ENCODE measurements at places on chromosomes 1 and 21.
A peak's percentile ranks its signal among the peaks of the same experiment; 100 is the strongest.

DNA sequence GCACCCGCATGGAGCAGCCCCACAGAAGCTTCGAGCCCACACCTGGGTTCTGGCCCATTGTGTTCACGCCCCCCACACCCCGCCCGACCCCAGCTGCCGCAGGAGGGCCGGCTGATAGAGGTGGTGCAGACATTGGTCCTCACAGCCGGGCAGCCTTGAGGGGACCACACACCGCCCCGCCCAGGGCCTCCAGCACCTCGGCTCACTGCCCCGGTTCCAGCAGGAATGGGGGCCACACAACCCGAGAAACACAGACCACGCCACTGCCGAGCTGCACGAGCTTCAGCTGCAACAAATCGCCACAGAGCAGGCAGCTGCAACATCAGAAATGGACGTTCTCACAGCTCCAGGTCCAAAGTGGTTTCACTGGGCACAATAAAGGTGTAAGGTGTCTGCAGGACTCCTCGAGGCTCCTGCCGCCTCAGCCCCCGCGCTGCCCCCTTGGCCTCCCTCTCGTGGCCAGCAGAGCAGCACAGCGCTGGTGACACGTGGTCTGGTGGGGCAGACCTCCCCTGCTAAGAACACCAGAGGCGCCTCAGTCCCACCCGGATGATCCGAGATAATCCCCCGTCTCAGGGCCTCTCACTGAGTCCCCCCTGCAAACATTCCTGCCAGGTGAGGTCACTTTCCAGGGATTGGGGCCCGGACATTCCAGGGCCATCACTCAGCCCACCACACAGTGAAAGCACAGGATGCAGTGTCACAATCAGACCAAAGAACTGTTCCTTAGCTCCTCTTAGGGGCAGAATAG, 62.3 kb upstream of the ADARB1 start:
- peak; percentile 96 for DNase-seq

DNA sequence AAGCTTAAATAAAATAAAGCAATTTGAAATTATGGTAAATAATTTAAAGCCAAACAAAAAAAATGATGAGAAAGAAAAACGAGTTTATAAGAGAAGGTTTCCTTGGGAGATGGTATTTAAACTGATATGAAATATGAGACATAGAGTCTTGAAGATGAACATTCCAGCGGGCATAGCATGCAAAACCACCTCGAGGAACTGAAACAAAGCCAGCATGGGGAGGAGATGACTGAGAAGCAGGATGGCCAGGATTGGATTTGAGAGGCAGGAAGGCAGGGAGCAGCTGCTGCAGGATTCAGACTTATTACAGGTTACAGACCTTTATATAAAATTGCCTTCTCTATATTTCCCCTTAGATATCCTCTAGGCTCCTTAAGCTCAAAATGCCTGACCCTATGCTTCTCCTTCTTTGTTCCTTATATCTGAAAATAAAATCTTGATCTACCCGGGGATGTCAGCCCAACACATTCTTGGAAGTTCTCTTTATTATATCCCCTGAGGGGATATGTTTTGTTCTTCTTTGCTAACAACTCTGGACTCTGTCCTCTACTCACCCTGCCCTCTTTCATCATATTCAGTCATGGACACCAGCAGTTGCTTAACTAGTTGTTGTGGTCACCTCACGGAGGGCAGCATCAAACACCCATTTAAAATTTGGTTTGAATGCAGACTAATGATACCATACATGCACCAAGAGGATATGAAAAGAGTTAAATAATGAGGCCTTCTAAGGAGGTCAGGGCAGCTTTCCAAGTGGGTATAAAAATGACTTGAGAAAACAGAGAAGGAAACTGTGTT, 719.1 kb upstream of the B3GALT2 start:
- peak; percentile 7 for DNase-seq

GRCh38 chr1:80054129-80054528, 1047.6 kb upstream of the ADGRL4 start:
- peak; percentile 13 for DNase-seq

DNA sequence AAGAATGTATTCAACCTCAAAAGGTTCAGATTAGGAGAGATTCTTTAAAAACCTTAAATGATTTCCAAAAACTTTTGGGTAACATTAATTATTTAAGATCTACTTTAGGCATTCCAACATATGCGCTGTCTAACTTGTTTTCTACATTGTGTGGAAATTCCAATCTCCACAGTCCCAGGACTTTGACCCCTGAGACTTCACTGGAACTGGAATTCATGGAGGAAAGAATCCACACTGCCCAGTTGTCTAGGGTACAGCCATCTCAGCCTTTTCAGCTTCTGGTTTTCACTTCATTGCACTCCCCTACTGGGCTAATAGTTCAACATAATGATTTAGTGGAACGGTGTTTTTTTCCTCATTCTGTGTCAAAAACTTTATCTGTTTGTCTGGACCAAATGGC, 161.5 kb downstream of the IER5 start:
- no peak for DNase-seq

DNA sequence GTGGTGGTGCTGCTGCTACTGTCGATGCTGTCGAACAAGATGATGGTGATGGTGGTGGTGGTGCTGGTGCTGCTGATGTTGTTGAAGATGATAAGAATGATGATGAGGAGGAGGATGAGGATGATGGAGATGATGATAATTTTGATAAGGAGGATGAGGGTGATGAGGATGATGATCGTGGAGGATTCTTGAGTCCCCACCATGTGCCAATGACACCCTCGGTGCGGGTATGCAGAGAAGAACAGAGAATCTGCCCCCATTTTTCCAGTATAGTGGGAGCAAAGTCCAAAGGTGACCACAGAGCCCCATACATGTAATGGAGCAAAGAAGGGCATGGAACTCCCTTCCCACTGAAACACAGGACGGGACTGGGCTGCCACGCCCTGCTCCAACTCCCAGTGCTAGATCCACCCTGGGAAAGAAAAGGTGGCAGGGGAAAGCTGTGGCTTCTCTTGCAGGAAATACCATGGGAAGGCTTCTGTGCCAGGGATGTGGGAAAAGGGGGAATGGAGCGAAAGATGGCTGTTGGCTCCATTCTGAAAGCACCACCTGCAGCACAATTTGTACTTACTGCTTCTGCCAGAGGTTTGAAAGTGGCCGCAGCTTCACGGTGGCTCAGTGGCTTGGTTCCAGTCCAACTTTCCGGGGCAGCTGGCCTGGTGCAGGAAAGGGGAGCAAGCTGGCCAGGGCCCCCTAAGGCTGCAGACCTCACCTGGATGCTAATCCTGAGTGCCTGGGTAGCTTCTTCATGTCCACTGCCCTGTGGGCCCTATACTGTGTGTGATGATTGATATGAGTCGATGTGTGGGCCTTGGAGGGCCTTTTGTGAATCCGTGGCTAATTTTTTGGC, 387.2 kb upstream of the VAMP3 start:
- DNase-seq, result no peak

GRCh38 chr1:23422241-23422877, 2.2 kb downstream of the TCEA3 start:
- peak; percentile 88 for DNase-seq

- DNase-seq, result peak; percentile 58
These were observed 83.5 kb downstream of the UCK2 start for GRCh38 chr1:165910764-165911421.

GRCh38 chr1:10625554-10625953, 150.8 kb downstream of the PEX14 start:
- no peak for DNase-seq

GRCh38 chr1:116574581-116575291, 3.9 kb upstream of the CD58 start:
- DNase-seq, result peak; percentile 84

DNA sequence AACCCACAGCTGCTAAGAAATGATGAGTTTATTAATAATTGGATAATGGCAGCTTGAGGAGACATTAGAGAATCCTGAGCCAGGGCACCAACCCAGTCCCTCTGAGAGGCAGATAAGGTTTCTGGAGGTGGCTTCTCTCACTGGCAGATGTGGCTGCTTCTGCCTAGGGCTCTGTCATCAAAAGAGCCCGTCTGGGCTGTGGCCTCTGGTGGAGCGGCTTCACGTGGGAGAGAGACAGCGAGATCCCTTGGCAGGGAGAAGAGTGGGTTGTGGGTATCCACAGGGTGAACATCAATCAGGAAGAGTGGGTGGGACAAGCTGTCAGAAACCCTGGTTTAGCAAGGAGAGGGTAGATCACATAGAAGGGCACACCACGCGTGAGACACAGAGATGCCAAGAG, 30.0 kb downstream of the VWA5B1 start:
- DNase-seq, result no peak

GRCh38 chr1:53321776-53322602, 5.9 kb downstream of the LRP8 start:
- no peak for DNase-seq

GRCh38 chr1:16076865-16077238, 3.4 kb upstream of the FAM131C start:
- DNase-seq, result peak; percentile 75

- DNase-seq, result no peak
These were observed 508.9 kb upstream of the PKN2 start for GRCh38 chr1:88175120-88175630.

GRCh38 chr1:61092642-61093041, 10.3 kb downstream of the NFIA start:
- DNase-seq, result no peak

- no peak for DNase-seq
These were observed 68.6 kb downstream of the NTMT2 start for GRCh38 chr1:170214117-170215032.

DNA sequence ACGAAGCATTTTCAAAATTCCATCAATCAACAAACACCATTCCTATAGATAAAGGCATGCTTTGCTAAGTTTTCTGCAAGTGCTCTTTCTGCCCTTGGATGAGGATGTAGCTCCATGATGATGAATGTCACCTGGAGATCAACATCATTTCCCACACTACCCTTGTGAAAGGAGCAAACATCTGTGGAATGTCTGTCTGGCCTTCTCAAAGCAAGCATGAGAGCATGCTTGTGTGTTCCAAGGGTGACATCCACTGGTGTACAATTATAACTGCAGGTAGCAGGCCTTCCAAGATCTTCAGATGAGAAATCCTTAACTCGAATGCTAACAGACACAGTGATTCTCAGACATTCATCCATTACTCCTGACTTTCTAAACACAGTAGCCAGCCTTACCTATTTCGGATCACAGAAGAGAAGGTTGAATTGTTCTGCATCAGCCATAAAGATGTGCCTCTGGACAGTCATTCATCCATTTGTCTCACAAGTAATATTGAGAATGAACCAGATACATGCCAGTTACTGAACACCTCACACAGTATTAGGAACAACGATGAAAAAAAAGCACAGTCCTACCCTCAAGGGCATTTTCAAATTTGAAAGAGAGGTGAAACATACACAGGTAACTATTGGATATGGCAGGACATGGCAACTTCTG, 162.4 kb downstream of the TPR start:
- peak; percentile 80 for DNase-seq

GRCh38 chr21:18722193-18722592, 318.6 kb upstream of the TMPRSS15 start:
- no peak for DNase-seq

DNA sequence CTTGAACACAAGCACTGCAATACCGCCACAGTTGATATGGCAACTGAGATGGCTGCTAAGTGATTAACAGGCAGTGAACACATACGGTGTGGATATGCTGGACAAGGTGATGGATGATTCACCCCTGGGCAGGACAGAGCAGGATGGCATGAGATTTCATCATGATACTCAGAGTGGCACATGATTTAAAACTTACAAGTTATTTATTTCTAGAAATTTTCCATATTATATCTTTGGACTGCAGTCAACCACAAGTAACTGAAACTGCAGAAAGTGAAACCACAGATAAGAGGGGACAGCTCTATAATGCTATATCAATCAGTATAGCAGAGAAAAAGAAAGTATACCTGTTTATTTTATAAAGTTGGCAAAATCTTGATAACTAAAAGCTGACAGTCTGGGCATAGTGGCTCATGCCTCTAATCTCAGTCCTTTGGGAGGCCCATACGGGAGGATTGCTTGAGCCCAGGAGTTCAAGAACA, 47.9 kb downstream of the PHACTR4 start:
- peak; percentile 49 for DNase-seq

DNA sequence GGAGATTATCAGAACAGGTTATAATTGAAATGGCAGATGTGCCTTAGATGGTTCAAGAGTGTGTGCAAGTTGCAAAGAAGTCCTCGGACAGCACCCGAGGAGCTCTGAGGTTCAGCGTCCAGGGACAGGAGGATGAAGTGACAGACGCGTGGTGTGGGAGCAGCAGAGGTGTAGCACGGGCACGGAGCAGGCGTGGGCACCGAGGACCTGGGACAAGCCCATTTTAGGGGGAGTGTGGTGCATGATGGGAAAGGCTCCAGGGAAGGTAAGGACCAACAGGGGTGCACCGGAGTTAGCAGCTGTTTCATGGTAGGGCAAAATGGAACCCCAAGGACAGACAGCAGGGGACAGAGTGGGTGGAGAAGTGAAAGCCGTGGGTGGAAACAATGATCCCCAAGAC, 56.3 kb upstream of the BACE2 start:
- no peak for DNase-seq

GRCh38 chr1:199272628-199273086, 633.8 kb downstream of the PTPRC start:
- peak; percentile 89 for DNase-seq

DNA sequence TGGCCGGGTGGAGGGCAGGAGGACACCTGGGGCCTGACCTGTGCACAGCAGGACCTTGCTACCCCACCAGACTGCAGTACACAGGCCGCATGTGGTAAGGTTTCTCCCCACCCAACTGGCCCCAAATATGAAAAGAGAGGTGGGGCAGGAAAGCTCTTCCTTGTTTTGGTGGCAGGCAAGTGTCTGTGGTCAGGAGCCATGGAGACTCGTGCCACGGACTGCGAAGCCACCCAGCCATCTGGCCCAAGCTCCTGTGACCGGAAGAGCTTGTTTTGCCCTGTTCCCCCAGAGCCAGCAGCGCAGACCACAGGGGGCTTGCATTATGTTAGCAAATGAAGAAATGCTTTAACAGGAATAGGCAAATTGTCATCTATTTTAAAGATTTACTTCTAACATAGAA, 54.9 kb downstream of the OLIG1 start:
- DNase-seq, result no peak

GRCh38 chr1:185996211-185996610, 262.0 kb downstream of the HMCN1 start:
- DNase-seq, result peak; percentile 57

DNA sequence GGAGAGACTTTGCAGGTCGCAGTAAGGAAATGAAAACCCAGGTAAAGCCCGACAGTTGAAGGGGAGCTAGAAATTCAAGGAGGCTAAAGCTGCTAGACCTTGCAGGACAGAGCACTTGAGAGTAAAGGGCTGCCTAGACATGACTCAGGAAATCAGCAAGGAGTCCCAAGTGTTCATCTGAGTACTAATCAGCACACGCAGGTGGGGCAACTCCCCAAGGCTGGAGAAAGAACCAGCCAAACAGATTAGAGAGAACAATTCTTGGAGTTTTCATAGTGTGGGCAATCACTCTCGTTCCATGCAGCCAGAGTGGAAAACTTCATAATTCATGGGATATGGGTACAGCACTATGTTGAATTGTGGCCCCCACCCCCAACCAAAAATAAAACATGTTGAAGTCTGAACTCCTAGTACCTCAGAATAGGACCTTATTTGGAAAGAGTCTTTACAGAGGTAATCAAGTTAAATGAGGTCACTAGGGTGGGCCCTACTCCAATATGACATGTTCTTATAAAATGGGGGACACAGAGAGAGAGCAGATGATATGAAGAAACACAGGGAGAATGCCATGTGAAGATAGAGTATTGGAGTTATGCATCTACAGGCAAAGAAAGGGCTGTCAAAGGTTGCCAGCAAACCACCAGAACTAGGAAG, 28.0 kb downstream of the SYDE2 start:
- no peak for DNase-seq

- peak; percentile 80 for DNase-seq
These were observed 19.9 kb upstream of the PPP1R15B start for GRCh38 chr1:204431310-204432184.

All from AG20443 (cell line).